Umbilical cord (tissue), 2 donors: ENCODE measurements at places on chromosomes 2 and 18. TPM values are rescaled to one million over a fixed set of nuclear protein-coding genes. Genes with fewer than 3 reads are reported as not detected.

The KATNAL2 gene
- 2.9 TPM for total RNA-seq

The C1GALT1C1L gene
- total RNA-seq: 1.2 TPM

- DNase-seq: no peak
Measured at GRCh38 chr2:169849710-169850109, 22.5 kb downstream of the UBR3 start.

GRCh38 chr2:173064151-173064805 lies 11.4 kb upstream of the MAP3K20 start:
- no peak for DNase-seq

GRCh38 chr18:22826726-22827125 lies 106.4 kb upstream of the RBBP8 start:
- DNase-seq: no peak

GRCh38 chr2:138814123-138814898 lies 34.1 kb upstream of the NXPH2 start:
- no peak for DNase-seq

DNA sequence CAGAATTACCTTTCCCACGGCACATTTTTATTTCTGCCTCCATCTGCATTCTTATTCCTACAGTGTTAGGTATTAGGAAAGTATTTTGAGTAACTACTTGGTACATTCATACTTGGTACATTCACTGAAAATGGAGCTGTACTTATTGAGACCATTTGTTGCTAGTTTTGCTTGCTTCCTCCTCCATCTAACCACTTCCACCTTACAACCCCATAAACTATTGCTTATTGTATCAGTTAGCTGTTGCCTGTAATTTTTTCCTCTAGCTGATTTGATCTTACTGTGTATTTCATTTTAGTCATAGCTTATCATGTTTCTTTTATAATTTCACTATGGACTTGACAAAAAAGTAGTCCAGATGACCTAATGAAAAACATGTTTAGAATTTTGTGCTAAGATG lies 50.7 kb downstream of the AFTPH start:
- DNase-seq: no peak

DNA sequence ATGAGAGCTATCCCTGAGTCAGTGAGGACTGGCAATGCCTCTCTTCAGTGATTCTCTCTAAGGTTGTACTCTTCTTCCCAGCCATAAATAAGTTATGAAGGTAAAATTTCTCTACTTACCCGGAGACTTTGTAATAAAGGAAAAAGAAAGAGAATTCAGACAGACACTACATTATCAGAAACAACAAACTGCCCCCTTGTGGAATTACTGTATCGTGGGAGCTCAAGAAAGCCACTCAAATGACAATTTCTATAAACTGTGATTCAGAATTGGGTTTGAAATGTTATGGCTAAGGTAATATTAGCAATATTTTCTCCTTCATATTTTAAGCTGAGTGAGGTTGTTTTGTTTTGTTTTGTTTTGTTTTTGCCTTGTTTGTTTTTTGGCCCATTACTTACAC lies 155.8 kb upstream of the TANK start:
- no peak for DNase-seq
